ENCODE measurements at places on chromosomes 7 and 10. TPM values are rescaled to one million over a fixed set of nuclear protein-coding genes. Genes with fewer than 3 reads are reported as not detected.

GRCh38 chr10:74750848-74751274 lies 75.5 kb upstream of the KAT6B start:
- no peak for DNase-seq

MKI67 gene
- total RNA-seq: 6.5 TPM

DNA sequence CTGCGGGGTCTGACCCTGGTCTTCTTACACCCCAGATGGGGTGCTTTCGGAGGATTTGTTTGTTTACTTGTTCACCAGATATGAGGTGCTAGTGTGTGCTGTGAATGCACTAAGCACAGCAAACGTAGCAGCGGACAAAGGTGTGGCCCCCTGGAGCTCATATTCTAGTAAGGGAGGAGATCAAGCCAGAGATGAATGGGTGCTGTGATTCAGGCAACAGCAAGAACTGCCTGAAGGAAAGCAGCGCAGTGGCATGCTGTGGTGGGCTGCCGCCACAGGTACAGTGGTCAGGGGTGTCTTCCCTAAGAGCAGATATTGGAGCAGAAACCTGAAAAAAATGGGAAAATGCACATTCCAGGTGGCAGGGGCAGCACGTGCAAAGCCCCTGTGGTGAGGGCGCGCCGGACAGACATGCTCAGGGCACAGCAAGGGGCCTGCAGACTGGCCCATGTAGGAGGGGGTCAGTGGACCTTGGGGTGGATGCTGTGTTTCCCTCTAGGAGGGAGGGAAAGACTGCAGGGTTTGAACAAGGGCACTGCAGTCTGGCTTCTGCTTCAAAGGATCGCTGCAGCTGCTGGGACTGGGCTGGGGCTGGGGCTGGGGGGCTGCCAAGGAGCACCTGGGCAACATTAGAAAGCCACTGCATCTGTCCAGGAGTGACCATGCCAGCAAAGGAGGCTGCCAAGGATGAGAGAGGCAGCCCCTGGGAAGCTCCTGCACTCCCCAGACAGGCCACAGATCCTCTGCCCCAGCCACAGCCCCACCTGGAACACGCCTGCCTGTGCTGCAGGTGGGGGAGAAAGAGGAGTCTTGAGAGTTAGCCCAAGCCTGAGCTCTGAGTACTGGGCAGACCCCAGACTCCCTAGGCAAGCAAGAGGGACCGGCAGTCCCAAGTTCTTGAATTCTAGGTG lies 927 bp upstream of the DEPP1 start:
- DNase-seq: no peak

- no peak for DNase-seq
These were observed 11.5 kb upstream of the RSU1 start for GRCh38 chr10:16828701-16829175.

COBL gene
- 30.4 TPM for total RNA-seq

Data from upper lobe of left lung (tissue), 6 donors.